ENCODE measurements at places on chromosomes 4 and X.

GRCh38 chrX:68685685-68686084, 38.2 kb downstream of the STARD8 start:
- no peak for DNase-seq

DNA sequence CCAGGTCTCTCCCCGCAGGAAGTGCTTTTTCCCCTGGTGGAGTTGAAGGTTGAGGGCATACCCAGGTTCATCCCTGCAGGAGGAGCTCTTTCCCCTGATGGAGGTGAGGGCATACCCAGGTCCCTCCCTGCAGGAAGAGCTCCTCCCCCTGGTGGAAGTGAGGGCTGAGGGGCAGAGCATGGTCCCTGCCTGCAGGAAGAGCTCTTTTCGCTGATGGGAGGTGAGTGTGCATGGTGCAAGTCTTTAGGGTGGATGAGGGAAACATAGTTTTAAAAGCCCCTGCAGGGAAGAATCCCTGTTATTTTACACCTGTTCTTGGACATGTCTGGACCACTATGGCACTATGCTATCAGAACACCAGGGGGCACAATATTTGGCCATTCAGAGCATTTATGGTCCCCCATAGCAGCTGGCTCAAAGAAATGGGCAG, 43.7 kb upstream of the PUDP start:
- no peak for DNase-seq

DNA sequence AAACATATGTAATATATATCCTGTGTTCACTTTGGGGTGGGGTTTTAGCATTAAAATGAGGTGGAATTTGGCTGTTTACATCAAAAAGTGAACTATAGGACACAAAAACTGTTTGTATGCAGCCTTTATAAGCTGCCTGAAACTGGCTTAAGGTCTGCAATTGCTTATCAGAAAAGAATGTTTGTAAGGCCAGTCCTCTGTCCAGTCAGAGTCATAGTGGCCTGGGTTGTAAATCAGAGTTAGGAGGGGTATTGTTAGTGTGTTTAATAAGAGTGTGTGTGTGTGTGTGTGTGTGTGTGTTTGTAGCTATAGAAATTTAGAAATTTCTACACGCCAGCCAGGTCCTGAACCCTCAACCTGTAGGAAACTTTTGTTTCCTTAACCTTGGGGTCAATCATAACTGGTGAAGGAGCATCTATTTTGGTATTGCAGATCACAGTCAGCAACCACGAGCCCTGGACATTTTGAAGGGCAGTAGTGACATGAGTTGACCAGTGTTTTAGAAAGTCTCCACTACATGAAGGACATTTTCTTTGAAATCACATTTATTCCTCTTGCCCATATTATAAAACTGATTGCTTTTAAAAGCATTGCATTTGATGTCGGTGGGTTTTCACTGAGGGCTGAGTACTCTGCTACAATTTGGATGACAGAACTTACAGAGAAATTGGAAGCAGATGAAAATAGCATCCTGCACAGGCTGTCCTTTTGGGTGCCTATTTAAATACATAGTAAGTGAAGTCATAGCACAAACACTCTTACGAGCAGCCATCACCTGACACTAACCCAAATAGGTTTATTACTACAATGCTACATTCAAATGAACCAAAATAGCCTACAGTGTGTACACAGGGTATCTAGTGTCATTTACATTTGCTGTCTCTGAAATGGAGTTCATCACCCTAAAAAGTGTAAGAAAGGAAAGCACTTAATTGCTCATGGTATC, 11.2 kb upstream of the TMEM154 start:
- no peak for DNase-seq

DNA sequence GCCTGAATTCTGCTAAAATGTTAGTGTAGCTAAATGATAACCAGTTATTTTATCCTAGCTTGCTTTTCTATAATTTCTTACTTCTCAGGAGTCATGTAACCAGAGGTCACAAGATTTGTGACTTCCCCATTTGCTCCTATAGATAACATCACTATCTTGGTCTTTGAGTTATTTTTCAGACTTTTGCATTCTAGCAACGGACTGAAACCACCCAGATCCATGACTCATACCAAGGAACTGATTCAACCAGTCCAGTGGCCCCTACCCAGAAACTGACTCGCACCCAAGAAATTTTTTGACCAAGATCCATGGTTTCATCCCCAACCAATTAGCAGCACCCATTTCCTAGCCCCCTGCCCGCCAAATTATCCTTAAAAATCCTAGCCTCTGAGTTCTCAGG, 50.0 kb downstream of the IQCM start:
- DNase-seq, result no peak

- no peak for DNase-seq
Measured at GRCh38 chr4:87442889-87443288, 20.5 kb downstream of the NUDT9 start.

- DNase-seq, result no peak
Measured at GRCh38 chr4:153427363-153428071, 38.6 kb upstream of the TMEM131L start.

DNA sequence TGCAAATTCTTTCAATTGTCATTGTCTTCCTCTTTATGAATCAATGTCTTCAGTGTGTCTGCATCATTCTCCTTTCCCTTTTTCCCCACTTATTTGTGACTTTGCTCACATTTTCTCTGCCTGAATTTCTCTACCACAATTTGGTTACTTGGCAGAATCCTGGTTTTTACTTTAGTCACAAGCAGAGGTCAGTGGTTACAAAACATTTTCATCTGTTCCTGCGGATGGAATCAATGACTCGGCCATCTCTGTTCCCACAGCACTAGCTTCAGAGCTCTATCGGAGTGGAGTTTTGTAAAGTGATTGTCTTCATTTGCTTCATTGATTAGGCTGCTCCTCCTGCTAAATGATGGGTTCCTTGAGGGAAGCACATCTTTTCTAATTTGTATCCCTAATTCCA, 501.3 kb upstream of the AADAT start:
- no peak for DNase-seq

DNA sequence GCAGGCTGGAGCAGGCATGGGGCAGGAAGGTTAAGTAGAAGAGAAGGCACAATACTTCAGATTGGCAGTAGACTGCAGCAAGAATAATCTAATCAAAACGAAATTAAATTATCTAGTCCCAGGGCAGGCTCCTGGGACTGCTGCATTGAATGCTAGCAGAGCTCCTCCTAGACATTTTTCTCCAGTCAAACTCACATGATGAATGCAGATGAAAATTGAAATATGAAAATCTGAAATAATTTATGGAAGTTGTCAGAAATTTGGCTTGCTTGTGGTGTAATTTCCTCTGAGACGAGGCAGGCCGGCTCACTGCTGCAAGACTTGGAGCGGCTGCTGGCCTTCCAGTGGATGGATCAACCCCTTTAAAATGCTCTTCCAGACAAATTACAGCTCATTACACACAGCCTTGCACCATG, 78.0 kb upstream of the TMEM33 start:
- no peak for DNase-seq

- no peak for DNase-seq
Measured at GRCh38 chr4:71293705-71294104, 45.1 kb upstream of the SLC4A4 start.

DNA sequence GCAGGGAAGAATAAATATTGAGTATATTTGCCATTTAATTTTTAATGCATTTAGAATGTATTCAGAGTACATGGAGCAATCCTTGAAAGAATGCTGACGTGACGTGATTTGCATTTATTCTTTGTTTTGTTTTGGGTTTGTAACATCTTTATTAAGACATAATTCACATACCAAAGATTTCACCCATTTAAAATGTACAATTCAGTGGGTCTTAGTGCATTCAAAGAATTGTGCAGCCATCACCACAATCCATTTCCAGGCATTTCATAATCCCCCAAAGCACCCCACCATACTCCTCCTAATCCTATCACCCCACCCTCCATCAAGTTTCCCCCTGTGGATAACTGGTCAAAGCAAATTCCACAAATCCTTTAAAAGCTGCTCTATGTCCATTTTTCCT, 87.4 kb downstream of the FAM9B start:
- DNase-seq, result no peak

DNA sequence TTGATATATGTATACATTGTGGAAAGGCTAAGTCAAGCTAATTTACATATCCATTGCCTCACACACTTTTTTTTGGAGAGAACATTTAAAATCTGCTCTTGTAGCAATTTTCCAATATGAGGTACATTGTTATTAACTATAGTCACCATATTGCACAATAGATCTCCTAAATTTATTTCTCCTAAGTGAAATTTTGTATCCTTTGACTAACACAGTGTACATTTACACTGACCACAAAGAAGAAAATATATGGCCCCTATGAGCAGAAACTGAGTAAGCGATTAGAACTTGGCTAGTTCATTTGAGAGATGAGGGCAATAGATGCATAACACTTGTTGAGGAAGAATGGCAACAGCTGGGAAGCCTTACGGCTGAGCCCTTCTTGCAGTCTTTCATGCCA, 20.3 kb upstream of the GUCY1B1 start:
- no peak for DNase-seq

DNA sequence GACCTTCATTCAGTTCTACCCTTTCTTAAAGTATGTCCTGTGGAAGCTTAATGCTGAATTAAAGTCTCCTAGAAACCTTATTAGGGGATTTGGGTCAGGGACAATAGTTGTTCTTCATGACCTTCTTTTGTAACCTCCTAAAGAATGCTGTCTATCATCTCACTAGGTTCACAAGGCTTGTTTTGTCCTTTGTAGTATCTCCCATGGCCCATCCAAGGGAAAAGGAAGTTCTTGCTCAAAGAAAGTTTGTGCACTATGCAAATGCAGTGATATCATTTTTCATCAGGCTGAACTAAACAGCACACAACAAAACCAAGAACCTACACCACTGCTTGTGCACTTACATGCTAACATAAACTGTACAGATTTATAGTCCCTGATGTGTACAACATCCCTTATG, 46.6 kb upstream of the PGM2 start:
- DNase-seq, result no peak

DNA sequence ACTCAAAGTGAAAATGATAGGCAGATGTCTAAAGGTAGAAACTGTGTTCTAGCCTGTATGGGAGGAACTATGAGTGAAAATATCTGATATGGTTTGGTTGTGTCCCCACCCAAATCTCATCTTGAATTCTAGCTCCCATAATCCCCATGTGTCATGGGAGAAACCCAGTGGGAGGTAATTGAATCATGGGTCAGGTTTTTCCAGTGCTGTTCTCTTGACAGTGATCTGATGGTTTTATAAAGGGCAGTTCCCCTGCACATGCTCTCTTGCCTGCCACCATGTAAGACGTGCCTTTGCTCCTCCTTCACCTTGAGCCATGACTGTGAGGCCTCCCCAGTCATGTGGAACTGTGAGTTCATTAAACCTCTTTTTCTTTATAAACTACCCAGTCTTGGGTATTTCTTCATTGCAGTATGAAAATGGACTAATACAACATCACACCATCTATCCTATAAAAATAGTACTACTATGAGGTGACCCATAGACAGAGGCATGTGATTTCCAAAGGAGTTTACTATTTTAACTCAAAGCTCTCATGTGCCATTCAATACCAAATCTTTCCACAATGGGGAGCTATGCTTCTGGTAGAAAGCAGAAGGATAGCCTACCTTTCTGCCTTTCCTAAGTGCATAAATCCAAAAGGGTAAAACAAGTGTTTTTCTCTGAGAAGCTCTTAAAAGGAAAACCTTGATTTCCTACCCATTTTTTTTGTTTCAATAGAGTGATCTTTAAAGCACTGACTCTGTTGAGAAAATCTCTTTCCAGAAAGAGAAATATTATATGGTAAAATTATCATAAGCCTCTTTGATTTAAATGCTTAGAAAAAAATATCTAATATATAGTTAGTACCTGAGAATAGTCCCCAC, 38.8 kb downstream of the SEC31A start:
- DNase-seq, result no peak

GRCh38 chr4:69038582-69038981, 57.7 kb upstream of the UGT2B7 start:
- no peak for DNase-seq

DNA sequence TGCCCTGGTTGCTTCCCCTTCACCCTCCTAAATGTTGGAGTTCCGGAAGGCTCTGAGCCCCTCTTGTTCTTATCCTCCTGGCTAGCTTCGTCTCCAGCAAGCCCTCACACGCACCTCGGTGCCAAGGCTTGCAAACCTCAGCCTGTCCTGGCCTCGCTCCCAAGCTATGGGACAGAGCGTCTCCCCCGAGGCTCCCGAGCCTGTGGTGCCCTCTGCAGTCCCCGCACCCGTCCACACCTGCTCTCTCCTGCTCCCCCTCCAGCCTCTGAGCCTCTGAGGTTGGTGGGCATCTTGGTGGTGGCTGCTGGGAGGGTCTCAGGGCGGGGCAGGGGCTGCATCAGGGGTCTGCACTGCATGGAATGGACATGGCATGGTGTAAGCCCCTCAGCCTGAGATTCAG, 63.2 kb downstream of the TRMT44 start:
- DNase-seq, result no peak
